Ecto neural progenitor cell (in vitro differentiated cells): ENCODE measurements at places on chromosomes 7 and 10.

GRCh38 chr7:82625377-82625776, 181.8 kb upstream of the CACNA2D1 start:
- DNase-seq = no peak

- no peak for DNase-seq
Observed at GRCh38 chr7:52830801-52831200, 204.6 kb upstream of the POM121L12 start.

- DNase-seq = no peak
Observed at GRCh38 chr10:18607503-18608378, 43.6 kb downstream of the NSUN6 start.

DNA sequence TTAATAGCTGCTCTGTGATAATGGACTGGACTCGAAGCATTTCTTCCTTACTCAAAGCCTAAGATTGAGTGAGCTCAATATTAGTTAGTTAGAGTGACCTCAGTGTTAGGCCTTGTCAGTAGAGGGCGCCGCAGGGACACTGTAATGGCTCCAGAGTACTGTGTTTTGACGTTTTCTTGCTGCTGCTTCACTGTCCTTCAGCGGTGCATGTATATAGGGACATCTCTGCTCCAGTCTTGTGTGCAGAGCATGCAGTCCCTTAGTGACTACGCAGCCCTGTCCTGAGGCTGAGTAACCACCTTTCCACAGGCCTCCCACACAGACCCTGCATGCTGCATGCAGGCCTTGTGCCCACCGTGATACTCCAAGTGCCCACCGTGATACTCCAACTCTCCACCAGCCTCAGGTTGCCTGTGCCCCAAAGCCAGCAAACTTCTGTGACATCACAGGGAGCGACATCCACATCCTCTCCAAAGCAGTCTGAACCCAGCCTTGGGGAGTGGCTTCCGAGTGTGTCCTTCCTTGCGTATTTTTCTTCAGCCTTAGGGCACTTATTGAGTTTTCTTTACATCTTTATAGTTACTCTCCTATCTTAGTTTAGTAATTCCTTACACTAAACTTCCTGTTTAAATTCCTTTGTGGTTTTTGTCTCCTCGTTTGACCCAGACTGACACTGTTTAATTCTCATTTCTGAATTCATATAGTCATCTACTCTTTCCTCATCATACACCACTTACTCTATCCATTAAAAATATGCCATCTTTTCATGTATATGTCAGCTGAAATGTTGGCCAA, 118.2 kb downstream of the JAZF1 start:
- DNase-seq = peak; percentile 74

DNA sequence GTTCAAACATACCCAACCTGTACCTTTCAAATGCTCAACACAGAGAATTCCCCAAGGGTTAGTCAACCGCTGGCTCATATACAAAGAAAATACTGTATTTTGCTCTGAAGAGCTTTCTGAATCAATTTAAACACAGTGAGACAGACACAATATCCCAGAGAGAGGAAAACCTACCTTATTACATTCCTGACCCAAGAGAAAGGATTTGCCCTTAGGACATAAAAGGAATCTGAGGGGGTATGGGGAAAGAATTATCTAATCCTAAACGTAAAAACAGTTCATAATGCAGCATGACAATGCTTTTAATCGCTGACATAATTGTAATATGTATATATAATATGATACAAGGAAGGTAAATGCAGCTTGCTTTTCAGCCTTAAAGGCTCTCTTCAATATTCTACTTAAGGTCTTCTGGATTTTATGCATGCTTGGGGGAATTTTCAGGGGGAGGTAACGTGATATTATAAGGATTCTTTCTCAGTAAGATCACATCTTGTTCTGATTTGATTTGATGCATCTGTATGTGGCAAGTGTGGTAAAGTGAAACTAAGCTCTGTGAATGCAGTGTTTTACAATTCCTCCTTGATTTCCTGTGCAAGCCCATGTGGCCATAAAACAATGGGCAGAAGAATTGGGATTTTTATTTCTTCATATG, 240.5 kb downstream of the GLI3 start:
- DNase-seq = no peak

GRCh38 chr7:44827567-44827966, 20.3 kb downstream of the H2AZ2 start:
- no peak for DNase-seq

GRCh38 chr10:30893208-30893607, 138.5 kb downstream of the ZNF438 start:
- DNase-seq = no peak

DNA sequence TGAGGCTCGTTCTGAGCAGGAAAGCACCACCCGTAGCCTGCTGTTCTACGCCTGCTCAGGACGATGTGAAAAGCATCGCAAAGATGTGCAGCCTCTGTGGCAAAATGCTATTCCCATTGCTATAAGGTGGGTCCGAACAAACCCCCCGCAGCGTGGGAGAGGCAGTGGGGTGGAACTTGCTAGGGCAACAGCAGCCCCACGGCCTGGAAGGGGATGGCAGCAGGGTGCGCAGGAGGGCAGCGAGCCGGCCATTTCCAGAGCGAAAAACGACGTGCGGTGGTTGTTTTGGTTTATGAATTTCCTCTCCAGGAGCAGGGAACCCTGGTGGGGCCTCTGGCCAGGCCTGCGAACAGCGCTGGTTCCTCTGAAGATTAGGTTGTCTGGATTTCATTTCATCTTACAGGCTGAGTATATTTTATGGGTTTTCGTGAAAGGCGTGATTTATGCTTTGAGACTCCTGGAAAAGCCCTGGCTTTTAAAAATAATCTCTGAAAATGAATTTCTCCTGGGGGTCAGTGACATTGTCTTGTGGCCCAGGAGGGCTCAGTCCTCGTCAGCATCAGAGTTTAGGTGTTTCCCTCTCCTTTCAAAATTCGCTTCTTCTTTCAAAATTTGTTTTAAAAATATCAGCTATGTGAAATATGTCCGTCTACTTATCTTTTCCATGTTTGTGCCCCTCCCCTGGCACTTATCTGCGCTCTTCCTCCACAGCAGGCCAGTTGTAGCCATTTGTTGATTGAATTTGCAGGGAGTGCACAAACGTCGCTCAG, 42.3 kb upstream of the UBE3C start:
- DNase-seq = no peak

DNA sequence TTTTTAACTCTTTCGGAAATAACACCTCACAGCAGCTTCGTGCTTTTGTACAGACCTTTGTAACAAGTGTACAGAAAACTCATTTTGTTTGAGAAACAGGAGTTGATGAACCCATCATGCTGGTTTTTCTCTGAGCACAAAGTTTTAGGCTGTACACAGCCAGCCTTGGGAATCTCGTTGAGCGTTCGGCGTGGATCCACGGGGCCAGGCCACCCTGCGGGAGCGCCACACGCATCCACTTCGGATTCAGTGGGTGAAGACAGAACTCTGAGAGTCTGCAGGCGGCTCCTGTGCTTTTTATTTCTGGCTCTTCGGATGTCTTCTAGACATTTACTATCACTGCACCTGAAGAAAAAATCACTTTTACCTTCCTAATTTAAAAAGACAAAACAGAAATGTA, 131.2 kb downstream of the SMURF1 start:
- no peak for DNase-seq

DNA sequence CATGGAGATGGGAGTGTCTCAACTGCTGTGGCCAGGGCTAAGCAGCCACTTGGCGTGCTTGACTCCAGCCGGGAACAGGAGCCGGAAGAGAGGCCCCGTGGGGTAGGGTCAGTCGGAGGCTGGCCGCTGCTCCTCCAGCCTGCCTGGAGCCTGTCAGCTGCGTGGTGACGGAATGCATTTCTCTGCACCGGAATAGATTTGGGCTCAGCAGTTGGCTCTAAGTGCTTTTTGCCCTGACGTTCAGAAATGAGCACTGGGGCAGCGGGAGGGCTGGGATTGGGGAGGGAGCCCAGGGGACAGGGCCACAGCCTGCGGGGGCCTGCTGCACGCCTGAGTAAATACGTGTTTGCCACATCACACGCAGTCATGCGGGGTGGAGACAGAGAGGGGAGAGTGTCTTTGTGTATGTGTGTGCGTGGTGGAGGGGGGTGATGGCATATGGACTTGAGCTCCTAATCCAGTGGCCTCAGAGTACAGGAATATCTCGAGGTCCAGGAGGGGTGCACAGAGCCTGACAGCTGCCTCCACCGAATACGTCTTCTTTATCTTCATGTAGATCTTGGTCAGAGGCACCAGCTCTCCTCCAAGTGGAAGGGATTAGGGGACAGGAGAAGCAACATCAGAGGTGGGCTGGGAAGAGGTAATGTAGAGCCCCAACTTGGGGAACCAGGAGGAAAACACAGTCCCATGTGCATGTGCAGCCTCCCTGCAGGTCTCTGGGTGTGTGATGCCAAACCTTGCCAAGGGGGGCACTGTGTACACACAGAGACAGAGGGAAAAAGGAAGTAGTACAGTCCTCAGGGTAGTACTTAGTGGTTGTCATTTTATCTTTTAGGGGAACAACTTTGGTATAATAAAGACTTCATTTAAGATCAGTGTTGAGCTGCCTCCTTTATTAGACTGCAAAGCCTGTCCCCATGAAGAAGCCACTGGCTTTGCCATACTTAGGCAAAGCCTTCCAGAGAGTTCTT, 151.4 kb downstream of the CDH23 start:
- DNase-seq = no peak

GRCh38 chr7:77954773-77955555, 156.4 kb downstream of the PHTF2 start:
- no peak for DNase-seq

DNA sequence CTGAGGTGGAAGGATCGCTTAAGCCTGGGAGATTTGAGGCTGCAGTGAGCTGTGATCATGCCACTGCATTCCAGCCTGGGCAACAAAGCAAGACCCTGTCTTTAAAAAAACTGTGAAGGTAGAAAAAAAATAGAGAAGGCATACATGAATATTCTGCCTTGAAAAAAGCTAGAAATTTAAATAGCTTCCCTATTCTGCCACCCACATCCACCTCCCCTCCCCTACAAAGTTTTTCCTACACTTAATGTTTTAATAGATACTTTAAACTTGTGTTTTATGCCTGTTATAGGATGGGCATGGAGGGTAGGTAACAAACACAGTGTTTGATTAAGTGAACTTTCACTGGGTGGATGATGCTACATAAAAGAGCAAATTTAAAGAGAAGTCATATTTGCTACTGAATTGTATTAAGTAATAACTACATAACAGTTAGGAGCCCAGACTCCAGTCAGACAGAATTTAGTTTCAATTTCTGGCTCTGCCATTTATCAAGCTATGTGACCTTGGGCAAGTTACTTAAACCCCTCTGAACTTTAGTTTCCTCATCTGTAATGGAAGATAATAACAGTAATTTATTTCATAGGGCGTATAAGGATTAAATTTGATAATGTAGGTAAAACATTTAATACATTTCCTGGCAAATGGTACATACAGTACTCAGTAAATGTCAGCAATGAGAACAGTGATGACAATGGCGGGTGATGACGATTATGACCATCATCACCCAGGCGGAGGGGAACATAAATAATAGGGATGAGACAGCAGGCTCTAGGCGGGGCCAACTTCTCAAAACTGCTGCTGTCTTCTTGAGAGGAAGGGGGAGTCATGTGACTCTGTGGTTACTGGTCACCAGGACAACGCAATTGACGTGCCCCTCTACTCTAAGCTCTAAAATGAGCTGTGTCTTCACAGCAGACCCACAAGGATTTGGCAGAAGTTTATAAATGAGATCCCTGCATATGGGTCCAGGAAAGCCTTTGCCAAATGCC, 15.8 kb downstream of the DNMBP start:
- no peak for DNase-seq
